ENCODE measurements at places on chromosomes 5 and 9. TPM values are rescaled to one million over a fixed set of nuclear protein-coding genes. Genes with fewer than 3 reads are reported as not detected.

The AK3 gene
- 34.5 TPM for polyA plus RNA-seq

The MEIKIN gene
- polyA plus RNA-seq, result not detected

The LHX3 gene
- polyA plus RNA-seq, result not detected

DNA sequence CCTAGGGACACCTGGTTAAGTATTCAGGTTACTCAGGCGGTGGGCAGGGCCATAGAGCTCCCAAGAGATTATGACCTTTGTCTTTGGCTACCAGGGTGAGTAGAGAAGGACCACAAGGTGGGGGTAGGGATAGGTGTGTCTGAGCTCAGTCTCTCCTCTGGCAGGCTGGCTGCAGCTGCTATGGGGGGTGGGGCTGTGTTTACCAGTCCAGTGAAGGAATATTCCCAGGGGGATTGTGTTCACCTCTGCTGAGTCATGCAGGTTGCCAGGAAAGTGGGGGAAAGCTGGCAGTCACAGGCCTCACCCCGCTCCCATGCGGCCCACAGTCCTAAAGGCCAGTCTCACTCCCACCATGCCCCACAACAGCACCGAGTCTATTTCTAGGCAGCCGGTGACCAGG is 53.6 kb upstream of the POU5F2 start:
- DNase-seq, result no peak
- H3K4me3 ChIP-seq, result no peak overlapping the region
- no peaks in the 10 kb centered on the region for H3K4me1 ChIP-seq

- H3K4me3 ChIP-seq, result no peak overlapping the region
- DNase-seq, result peak; percentile 65
- no peaks in the 10 kb centered on the region for H3K27me3 ChIP-seq
Observed at GRCh38 chr9:117555964-117556629, 141.2 kb upstream of the ASTN2 start.

DNA sequence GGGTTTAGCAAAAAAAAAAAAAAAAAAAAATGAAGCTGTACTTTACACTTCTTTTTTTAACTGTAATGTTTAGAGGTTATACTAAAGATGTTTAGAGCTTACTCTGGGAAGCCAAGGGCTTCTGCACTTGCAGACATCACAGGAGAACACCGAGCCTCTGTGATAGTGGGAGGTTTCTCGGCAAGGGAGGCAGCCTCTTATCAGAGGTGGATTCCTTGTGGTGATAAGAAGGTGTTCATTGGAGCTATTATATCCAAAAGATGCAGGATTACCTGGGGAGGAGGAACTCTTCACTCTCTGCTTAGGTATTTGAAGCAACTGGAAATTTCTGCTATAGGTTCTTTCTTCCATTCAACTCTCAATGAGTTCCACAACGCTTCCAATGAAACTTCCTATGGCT is 171.2 kb upstream of the SLC12A2 start:
- no peak overlapping the region for H3K27ac ChIP-seq
- H3K27me3 ChIP-seq, result no peaks in the 10 kb centered on the region
- no peak for DNase-seq
- H3K4me3 ChIP-seq, result no peak overlapping the region
- H3K4me1 ChIP-seq, result peaks cover 14% of the 10 kb centered on the region

DNA sequence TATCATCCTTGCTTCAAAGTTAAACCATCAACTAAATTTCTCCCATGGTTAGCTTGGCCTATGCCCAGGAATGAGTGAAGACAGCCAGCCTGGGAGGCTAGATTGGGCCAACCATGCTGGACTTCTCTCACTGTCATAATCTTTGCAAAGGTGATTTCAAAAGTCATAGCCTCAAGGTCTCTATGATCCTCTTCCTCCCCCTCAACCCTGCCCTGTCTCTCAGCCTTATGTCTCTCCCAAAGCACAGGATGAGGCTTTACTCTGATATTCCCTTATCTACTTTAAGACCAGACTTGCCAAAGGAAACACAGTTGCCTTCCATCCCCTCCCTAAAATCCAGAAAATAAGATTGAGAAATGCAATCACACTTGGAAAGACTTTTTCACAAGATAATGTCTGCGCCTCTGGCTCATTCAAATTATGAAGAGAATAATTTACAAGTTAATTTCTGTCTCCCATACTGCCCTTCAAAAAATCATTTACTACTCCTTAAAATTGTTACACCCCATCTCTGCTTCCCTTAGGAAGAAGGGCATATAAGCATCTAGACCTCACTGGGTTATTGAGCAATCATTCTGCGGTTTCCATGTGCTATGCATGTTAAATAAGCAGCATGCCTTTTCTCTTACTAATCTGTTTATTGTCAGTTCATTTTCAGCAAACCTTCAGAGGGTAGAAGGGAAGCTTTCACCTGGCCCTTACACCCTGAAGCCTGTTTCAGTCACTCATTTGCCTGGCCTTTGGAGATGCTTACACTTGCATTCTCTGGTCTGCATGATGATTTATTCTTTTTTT is 113.8 kb upstream of the ANKRD55 start:
- no peaks in the 10 kb centered on the region for H3K36me3 ChIP-seq
- no peak for DNase-seq
- no peaks in the 10 kb centered on the region for H3K4me1 ChIP-seq
- H3K4me3 ChIP-seq, result no peak overlapping the region
- H3K27me3 ChIP-seq, result no peaks in the 10 kb centered on the region

- no peaks in the 10 kb centered on the region for H3K27me3 ChIP-seq
- H3K4me1 ChIP-seq, result peaks cover 17% of the 10 kb centered on the region
- no peak for DNase-seq
Observed at GRCh38 chr9:87604886-87605588, 107.4 kb downstream of the DAPK1 start.

GRCh38 chr9:31027678-31028077 is 1356.8 kb upstream of the ACO1 start:
- H3K36me3 ChIP-seq, result no peaks in the 10 kb centered on the region
- H3K27me3 ChIP-seq, result no peaks in the 10 kb centered on the region
- no peak overlapping the region for H3K27ac ChIP-seq
- no peak overlapping the region for H3K4me3 ChIP-seq

DNA sequence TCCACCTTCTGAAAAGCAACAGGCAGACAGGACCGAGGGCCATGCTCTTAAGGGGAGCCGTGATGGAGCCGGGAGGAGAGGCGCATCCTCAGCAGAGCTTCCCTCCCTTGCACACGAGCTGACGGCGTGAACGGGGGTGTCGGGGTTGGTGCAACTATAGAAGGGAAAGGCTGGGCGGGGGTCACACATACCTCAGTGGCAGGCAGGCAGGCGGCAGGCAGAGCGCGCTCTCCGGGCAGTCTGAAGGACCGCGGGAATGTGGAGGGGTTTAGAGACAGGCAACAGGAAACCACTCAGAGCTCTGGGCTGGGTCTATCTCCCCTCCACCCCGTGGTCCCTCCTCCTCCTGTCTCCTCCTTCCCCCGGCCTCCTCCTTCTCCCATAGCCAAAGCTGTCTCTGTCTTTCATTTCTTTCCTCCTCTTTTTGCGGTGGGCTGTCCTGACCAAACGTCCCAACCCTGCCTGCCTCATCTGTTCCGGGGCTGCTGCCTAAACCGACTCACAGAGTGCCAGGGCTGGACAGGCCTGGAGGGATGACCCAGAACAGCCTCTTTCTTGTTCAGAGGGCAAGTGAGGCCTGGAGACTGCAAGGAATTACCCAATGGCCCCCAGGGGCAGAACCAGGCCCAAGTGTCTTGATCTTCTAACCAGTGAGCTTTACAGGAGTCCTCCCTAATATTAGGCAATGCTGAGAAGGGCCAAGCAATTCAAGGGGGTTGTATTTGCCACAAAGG is at the start of gene SPARC:
TSS of gene SPARC (minus strand) at position 242 of the 734 bp plus-strand sequence. CDS start 10,727 bp downstream, outside the sequence.
- H3K4me3 ChIP-seq, result peak within 1 kb of the TSS; percentile 35
- DNase-seq, result no peak
- no peaks in the 10 kb centered on the region for H3K4me1 ChIP-seq
- no peaks in the 10 kb centered on the region for H3K27me3 ChIP-seq
- H3K36me3 ChIP-seq, result no peaks in the 10 kb centered on the region

- no peaks in the 10 kb centered on the region for H3K27me3 ChIP-seq
- no peak for DNase-seq
- H3K4me3 ChIP-seq, result no peak overlapping the region
- H3K4me1 ChIP-seq, result no peaks in the 10 kb centered on the region
Observed at GRCh38 chr9:12643686-12644085, 49.5 kb upstream of the TYRP1 start.
